ENCODE measurements at places on chromosomes 2 and 18. TPM values are rescaled to one million over a fixed set of nuclear protein-coding genes. Genes with fewer than 3 reads are reported as not detected.

DNA sequence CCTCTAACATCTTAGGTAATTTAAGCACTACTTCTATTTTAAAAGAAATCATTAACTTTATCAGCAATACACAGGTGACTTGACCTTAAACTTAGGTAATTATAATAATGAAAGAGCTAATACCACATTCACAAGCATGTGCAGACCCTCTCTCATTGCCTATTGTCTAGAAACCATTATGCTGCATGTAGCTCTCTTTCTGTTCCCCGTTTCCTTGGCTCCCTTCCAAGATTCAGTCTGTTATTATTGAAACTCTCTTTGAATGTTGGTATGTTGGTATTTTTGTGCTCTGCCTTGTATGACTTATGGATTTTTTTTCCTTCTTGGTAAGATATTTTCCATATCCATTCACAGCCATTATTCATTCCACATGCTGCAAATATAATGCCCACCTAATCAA is 201.2 kb downstream of the CDCA7 start:
- DNase-seq = no peak

GRCh38 chr18:686339-687111 is 25.9 kb downstream of the ENOSF1 start:
- no peak for DNase-seq

Gene G6PC2
- total RNA-seq = not detected

DNA sequence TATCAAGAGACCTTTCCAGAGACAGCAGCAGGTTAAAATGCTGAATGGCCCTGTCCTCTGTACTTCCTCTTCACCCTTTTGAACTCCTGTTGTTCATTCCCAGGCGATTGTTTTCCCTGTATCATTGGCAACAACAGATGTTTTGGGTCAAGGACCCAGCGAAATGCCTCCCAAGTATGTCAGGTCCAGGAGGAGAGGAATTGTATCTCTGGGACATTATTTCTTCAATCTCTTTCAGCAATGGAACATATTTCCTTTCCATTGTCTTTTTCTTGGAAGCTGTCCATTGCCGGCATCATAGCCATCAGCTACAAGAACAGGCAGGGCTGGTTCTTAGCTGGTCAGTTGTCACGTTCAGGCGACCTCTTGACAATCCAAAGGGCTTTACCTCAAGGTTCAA is 76.2 kb downstream of the NRP2 start:
- no peak for DNase-seq

DNA sequence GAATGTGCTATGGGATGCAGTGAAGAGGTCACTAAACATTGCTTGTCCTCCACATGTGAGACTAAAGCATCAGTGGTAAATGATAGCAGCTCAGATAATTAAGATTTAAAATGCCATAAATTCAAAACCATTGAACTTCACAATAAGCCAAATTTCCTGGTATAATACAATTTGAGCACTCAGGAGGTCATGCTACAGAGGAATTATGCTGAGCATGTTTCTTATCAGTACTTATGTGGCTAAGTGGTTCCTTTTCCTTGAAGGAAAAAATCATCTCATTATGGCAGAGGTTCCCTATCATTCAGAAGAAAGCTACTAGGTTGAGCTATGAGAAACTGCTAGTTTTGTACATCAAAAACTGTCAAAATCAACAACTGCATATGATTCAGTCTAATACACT is 156.6 kb downstream of the AGPS start:
- no peak for DNase-seq

- no peak for DNase-seq
These were observed 142.1 kb downstream of the ASXL3 start for GRCh38 chr18:33720133-33720532.

Gene TTR
- total RNA-seq = not detected

DNA sequence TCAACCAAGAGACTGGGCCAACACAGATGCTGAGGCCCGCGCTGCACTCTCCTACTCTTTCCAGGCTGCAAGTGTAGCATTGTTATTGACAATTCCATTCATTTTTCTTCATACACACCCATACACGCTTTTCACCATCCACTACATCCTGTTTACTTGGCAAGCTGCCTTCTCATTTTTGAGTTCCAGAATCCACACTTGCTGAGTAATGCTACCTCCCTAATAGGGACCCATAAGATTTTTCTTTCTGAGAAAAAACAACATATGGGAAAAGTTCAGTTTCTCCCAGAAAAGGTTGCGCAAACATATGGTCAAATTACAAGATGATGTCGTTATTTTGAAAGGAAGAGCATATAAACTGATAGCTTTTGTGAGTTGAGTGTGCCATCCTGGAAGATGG is 3.3 kb upstream of the NETO1 start:
- no peak for DNase-seq

- no peak for DNase-seq
These were observed 43.9 kb upstream of the CSRNP3 start for GRCh38 chr2:165425556-165425955.

DNA sequence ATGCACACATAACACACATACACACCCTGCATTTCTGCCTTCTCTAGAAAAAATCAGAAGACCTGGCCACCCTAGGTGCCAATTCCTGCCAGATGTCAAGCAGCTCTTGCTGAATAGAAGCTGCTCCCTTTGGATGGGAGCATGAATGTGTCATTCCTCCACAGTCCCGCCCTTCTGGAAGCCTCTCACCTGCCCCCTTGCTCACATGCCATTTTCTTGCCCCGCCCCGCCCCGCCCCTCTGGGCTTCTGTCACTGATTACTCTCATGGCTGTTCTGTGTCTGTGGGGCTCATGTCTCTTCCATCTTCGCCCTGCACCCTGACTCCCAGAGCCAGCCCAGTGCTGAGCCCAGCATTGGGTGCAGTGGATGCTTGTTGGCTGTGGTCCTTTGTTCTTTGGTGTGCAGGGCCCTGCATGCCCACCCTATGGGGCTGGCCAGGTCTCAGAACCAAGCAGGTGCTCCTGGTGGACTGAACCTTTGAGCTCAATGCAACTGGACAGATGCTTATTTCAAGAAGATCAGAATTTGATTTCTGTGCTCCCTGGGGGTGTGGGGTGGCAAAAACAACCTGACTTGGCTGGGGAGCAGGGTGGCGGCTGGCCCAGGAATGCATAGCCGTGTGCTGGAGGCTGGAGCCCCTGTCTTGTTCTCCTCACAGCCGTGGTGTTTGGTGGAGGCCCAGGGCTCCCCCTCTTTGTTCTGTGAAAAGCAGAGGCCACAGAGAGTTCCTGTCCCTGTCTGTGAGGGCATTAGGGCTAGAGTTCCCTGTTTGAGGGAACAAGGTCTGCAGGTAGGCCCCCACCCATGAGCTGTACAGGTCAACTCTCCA is 140.6 kb upstream of the GLI2 start:
- no peak for DNase-seq

Gene GAL3ST2
- total RNA-seq = 0.65 TPM

DNA sequence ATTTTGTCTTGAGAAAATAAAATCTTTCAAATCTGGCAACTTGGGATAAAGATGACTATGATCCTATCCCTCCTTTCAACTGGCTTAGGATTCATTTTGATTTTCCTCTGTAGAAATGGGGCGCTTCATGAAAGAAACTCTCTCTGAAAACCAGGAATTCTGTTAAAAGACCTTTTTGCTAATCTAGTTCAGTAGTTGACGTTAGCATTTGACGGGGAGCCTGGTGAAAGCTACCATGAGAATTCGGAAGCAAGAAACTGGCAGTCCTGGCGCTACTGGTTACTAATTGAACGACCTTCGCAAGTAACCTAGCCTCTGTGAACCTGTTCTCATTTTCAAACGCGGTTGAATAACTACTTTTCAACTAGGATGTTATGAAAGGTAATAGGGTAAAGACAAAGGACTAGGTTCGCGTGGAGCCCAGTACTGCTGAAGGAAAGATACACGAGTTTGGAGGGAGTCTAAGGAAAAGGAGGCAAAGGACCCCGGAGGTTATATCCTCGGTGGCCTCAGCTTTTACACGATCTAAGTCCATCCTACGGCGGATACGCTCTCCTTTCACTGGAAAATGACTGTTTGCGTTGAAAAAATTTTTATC is 604 bp upstream of the STK11IP start:
- DNase-seq = no peak

DNA sequence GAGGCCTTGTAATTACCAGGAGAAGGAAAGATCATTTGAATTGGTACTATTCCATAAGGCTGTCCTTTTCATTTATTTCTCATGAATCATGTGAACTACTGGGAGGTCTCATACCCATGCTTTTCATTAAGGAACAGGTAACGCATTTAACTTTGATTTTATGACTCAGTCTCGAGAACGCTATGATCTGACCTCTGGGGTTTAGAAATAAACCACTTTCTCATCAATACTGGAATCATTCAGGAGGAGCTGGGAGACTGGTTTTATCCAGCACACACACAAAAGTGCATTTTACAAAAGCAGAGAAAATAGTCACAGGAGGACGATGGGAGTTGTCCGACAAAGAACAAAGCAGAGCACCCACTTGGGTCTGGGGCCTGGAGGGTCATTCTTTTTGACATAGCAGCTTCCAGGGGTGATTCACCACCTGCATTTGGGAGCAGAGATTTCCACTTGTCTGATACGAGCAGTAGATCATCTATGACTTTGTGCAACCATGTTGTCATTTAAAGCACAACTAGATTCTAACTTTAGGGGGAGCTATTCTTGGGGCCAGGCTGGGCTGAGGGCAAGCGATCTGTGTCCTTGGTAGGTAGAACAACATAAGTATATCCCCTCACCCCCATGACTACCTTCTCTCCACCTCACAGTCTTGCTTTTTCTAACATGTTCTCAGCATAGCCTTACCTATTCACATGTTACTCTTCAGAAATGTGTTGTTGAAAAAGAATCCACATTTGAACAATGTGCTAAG is 95.9 kb upstream of the SCG2 start:
- no peak for DNase-seq

All from activated CD4-positive, alpha-beta memory T cell treated with anti-CD3 and anti-CD28 coated beads for 36 hours (primary cell).